Bone marrow (tissue), 2 donors: ENCODE measurements at places on chromosomes 1 and 21.

DNA sequence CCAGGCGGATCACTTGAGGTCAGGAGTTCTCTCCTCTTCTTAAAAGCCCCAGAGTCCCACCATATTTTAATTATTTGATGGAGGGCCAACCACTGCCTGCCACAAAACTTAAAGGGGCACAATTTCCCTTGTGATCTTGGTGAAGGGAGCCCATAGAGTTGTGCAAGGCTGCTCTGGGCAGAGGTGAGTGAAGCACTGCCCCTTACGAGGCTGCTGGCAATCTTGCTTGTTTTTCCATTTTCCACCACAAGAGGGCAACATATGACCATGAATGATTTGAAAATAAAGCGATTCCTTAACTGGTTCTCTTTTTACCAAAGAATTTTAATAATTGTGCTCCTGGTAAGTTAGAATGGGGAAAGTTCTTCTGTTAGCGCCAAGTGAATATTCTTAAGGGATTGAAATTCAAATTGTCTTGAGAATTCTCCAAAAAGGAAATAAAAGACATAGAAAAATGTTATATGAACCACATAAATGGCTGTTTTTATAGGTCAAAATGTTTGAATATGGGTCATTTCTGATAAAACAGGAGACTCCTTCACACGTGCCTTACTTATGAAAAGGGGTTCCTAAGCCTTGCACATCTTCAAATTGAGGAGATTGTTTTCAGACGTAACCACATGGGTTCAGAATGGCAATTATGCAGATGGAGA, 22.7 kb downstream of the PGM1 start:
- peak; percentile 47 for DNase-seq

- DNase-seq = no peak
These were observed 60.5 kb downstream of the ATP1A1 start for GRCh38 chr1:116433275-116434257.

GRCh38 chr1:61053712-61054600, 28.4 kb upstream of the NFIA start:
- no peak for DNase-seq

DNA sequence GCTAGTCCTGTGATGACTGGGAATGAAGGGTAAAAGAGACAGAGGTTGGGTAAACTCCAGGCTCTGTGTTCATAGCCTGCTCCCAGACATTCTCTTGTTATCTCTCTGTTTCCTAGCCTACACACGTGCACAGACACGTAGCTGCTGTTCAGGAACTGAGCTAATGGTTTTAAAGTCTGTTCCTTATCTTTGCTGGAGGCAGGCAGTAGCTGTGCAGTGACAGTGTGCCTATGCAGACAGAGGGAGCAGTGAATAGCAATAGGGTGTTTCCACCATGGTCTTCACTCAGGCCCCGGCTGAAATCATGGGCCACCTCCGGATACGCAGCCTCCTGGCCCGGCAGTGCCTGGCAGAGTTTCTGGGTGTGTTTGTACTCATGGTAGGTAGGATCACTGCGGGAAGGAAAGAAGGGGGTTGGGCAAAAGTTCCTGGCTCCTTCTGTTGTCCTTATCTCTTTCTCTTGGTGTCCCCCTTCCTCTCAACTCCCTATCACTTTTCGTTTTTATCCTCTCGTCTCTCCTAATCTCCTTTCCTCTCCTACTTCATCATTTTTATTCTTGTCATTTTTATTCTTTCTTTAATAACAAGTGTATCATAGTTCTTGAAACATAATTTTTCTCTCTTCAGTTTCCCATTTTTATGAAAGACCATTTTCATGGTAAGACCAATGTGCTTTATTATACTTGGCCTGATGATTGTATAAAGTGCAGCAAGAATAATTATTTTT, at the start of gene AQP10:
TSS of gene AQP10 (plus strand) at position 212 of the 727 bp plus-strand sequence. CDS start at position 275, 63 bp downstream.
- peak; percentile 54 for DNase-seq

GRCh38 chr21:44875316-44875700, 1.8 kb upstream of the PTTG1IP start:
- DNase-seq = no peak

GRCh38 chr21:36854391-36854790, 112.1 kb downstream of the HLCS start:
- no peak for DNase-seq

GRCh38 chr1:173433751-173434326, 43.3 kb upstream of the PRDX6 start:
- DNase-seq = no peak

GRCh38 chr1:221089803-221090202, 210.6 kb downstream of the HLX start:
- no peak for DNase-seq

DNA sequence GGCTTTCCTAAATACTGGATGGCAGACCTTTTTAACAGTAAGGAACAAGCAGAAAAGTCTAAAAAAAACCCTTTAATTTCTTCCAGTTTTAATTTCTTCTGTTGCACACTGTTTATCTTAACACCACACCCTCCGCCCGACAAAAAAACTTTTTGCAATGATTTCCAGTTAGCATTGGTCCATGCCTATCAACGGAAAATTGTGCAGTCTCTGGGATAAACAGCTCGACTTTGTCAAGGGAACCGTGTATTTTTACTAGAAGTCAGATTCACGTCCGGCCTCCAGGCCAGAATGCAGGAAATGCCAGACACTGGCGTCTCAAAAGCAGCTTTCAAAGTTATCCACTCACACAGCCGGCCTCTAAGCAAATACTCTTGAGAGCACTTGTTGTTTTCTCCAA, 378 bp upstream of the NUP210L start:
- no peak for DNase-seq

DNA sequence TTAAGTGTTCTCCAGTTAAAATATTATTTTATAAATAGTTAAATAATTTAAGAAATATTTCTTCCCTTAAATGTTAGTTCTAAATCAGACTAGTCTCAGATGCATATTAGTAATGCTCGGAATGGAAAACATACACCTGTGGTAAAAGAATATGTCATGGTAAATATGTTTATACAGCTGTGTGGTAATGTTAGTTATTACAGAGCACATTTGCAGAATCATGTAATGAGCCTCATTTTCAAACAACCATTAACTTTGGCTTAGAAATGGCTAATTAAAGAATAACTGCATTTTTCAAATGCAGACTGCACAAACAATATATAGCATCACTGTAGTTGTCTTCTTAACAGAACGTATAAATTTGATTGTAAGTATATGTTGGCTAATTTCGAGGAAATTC, 90.3 kb downstream of the DISP1 start:
- no peak for DNase-seq

DNA sequence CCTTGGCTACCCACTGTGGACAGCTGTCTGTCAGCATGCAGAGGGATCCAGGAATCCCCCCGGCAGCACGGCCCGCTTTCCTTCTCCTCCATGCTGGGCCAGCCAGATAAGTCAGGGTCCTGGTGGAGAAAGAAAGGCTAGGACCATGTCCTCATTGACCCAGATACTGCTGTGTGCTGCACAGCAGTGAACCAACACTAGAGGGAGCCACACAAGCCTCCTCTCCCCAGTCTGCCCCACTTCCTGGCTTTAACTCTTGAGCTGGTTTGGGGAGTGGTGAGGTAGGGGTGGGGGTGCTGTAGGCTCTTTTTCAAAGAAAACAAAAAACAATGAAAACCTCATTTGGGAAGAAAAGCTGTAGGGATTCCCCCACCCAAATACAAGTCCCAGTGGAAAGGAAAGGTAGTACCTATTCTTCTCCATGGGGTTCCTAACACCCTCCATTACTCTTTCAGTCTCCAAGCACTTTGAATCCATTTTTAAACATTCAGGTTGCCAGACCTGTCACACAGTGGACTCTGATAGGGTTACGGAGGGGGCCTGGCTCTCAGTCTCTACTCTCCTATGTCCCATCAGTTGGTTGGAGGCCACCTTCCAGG, 84.9 kb upstream of the CD1D start:
- DNase-seq = peak; percentile 40

GRCh38 chr1:200316148-200316803, 93.6 kb downstream of the ZNF281 start:
- DNase-seq = no peak

GRCh38 chr1:81071072-81071858, 729.5 kb upstream of the ADGRL2 start:
- DNase-seq = no peak

DNA sequence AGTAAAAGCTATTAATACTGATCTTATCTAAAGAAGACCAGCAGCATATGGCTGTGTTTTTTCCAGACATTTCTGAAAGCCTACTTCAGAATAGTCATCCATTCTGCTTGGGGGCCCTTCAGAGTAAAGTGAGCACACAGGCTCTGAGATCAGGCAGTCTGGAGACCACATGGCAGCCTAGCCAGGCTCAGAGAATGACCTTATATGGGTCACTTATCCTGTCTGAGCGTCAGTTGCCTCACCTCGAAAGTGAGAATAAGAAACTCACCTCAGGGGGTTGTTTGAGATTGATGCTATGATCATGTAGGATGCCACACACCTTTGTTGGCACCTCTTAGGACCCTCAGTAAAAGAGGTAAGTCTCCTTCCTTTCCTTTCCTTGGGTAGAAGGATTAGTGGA, 270.4 kb downstream of the GRIK1 start:
- DNase-seq = no peak

GRCh38 chr1:241079047-241079446, 278.0 kb downstream of the RGS7 start:
- DNase-seq = no peak

DNA sequence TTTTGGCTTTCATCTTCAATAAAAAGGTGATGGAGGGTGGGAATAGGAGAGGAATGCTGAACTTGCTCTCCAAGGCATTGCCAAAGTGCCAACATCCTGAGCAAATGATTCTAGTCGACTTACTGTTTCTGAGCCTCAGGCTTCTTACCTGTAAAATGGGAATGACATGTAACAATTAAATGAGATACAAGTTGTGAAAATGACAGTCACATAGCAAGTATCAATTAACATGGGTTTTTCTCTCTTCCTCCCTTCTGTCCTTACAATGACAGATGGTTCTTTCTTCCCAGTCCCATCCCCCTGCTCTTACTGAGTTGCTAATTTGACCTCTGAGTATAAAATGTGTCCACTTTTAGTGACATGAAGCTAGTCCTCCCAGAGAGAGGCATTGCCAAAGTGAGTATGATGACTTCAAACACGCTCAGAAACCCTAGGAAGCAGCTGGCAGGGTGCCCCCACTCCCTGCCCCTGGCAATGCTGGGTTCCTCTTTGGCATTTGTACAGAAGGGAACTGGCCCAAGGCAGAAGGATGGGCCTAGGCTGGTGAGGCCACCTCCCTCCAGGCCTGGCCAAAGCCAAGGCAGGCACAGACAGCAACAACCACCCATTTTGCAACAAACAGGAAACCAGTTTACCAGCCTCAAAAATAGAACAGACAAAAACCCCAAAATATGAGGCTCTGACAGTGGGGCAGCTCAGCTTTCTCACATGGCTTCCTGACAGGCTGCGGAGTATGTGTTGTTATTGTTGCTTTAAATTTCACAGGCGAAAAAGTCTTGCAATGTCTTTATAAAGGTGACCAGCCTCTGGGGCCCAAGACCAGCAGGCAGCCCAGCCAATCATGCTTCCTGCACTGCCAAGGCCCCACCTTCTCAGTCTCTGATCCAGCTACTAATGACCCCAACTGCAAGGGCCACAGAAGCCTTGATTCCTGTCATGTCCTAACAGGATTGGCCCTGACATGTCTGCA, 115.9 kb downstream of the HIVEP3 start:
- peak; percentile 28 for DNase-seq

DNA sequence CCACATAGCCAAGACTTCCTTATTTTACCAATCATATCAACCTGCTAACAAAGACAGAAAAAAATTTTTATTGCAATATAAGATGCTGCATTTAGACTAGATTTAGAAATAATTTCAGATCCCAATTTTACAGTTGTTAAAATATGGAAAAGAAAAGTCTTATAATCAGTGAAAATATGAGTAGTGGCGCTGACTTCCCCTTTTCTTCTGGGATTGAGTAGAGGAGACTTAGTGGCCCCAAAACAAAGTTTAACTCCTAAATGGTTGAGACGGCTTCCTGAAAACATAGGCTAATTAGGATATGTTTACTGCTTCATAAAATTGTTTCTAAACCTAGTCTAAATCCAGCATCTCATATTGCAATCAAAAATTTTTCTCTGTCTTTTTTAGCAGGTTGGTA, 68.4 kb downstream of the RAB3GAP2 start:
- DNase-seq = no peak

GRCh38 chr1:202835548-202836072, 24.9 kb downstream of the PCAT6 start:
- DNase-seq = no peak

GRCh38 chr1:110677526-110677925, 2.8 kb upstream of the KCNA3 start:
- no peak for DNase-seq

GRCh38 chr1:230833511-230833910, 34.8 kb downstream of the C1orf198 start:
- DNase-seq = no peak

DNA sequence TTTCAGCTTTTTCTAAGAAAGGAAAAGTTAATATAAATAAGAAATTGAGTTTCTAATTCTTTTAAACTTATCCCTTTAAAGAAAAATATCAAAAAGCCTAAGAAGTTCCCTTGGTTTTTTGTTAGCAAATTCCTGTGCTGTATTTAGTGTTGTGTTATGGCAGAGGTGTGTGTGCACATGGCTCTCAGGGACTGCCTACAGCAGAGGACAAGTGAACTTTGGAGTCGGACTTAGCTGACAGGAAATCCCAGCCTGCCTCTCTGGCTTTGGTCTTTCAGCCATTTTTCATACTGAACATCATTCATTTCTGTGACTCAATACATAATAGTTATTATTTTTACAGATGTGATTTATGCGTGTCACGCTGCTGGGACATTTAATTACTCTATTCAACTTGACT, 149.6 kb downstream of the FMN2 start:
- DNase-seq = no peak

- no peak for DNase-seq
These were observed 55.2 kb upstream of the LGALS8 start for GRCh38 chr1:236468625-236469024.

GRCh38 chr1:76871355-76871974, 4.2 kb downstream of the ST6GALNAC5 start:
- DNase-seq = no peak

DNA sequence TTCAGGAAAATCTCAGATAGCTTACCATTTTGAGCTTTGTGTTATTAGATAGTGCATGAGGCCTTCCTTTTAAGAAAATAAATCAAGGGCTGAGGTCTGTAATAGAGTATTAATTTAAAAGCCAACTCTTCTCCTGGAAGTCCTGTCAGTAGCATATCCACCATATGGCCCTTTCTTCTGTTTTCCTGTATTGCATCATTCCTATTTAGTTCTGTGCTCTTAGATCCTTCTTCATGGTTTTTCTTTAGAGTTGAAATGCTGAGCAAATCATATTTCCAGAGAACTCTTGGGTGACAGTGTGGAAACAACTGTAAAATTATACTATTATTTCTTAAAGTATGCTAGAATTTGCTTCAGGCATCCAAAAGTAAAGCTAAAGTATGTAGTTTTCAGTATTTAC, 91.7 kb downstream of the TTC3 start:
- DNase-seq = no peak

DNA sequence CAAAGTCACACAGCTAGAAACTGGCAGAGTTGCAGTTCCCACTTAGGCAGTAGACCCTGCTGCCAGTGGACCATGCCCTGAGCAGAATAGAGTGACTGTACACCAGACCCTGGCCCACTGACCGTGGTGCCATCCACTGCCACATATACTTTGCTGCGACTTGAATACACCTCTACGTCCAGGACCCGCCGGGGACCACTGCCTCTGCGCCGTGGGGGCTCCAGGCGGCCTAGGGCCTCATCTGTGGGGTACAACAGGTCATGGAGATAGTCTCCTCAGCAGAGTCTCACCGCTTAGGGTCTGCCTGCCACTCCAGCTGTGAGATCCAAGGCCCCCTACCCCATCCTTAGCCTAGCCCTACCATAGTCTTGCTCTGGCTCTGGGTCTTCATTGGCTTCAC, 1.6 kb downstream of the POMGNT1 start:
- DNase-seq = no peak

GRCh38 chr1:12549460-12550349, 68.3 kb downstream of the DHRS3 start:
- no peak for DNase-seq
